ENCODE measurements at places on chromosomes 5 and 9. TPM values are rescaled to one million over a fixed set of nuclear protein-coding genes. Genes with fewer than 3 reads are reported as not detected.

DNA sequence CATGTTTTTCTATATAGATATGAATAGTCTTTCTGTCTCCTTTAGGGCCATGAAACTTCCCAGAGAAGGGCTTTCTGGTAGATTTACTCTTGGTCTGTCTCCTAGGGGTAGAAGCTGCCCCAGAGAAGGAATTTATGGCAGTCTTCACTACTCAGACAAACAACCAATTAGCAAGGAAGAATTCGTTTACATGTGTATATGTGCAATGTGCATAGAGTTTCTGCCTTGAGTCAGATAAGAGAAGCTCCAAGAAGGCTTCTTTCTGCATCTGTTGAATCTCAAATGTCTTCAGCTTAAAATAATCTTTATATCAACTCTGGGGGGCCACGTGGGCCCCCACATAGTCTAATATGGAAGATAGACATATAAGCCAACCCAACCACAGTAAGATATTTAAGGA lies 7.6 kb upstream of the CLINT1 start:
- no peak for DNase-seq

The DMRT3 gene
- total RNA-seq: 1.1 TPM

DNA sequence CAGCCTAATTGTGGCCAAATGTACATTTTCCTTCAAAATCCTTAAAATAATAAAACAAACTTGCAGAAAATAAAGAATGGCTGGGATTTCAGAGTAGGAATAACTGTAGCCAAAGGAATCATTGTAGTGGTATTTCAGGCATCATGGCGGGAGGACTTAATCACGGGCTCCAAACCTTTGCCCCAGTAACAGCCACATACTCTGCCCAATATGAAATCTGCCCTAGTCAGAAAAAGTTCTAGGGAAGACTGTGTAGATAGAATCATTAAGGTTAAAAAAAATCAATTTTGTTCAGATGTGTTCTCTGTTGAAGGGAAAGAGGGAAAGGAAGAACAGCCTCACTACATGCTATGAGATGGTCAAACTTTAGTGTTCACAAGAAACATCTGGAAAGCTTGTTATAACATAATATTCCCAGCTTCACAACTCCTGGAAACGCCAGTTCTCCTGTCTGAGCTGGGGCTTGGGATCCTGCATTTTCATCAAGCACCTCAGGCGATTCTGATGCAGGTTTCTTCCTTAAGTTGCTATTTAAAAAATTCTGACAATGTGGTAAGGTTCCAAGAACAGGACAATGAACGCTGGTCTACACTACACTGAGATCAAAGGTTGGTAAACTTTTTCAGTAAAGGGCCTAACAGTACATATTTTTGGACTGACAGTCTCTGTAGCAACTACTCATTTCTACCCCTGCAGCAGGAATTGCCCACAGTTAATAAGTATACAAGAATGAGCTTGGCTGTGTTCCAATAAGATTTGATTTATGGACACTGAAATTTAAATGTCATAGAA lies 87.9 kb downstream of the CEMIP2 start:
- DNase-seq: no peak

- no peak for DNase-seq
These were observed 145.9 kb upstream of the TLE4 start for GRCh38 chr9:79425840-79426239.

DNA sequence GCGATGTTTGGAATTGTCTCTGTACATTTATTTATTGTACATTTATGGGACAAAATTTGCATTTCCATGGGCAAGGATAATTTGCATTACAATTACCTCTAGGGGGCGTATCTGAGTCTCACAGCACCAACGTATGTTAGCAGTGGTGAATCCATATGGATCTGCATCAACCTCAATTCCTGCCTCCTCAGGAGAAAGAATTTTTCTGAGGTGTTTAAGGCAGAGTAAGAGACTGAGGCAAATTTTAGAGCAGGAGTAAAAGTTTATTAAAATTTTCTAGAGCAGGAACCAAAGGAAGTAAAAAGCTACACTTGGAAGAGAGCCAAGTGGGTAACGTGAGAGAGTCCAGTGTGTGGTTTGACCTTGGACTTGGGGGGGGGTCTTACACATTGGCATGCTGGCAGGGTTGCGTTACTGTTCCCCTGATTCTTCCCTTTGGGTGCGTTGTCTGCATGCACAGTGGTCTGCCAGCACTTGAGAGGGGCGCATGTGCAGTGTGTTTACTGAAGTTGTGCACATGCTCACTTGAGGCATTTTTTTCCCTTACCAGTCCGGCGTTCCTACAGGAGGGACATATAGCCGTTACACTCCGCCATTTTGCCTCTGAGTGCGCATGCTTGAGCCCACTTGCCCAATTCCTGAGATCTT lies 21.0 kb upstream of the RAB14 start:
- no peak for DNase-seq

DNA sequence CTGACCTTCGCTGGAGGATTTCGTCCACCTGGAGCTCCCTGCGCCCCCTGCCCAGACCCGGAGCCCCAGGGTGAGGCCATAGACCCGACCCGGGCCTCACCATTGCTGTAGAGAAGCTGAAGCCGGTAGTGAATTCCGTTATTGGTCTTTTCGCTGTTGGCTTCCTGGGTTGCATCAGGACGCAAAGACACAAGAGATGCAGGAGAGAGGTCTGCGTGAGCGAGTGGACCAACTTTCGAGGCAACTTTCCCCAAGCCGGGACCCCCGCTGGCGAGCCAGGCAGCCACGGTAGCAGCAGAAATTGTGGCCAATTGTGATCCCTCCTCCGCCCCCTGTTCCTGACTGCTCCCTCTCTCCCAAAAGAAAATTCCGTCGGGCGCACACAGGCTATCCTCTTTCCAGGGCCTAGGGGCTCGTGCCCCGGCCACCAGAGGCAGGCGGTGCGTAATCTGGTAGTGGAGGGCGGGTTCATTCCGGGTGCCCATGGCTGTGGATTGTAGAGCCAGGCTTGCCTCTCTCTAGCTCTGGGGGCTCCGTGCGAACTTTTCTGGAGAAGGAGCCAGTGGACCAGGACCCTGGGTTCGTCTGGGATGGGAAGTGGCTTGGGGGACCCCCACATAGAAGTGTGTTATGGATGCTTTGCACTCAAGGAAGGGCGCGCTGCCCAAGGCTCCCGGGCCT lies 3.3 kb downstream of the EBF1 start:
- DNase-seq: no peak

The TMEM141 gene
- total RNA-seq: 33.0 TPM

- DNase-seq: no peak
These were observed 83.1 kb downstream of the HINT1 start for GRCh38 chr5:131081913-131082488.

- DNase-seq: no peak
These were observed 137.1 kb upstream of the FSTL4 start for GRCh38 chr5:133749331-133749985.

DNA sequence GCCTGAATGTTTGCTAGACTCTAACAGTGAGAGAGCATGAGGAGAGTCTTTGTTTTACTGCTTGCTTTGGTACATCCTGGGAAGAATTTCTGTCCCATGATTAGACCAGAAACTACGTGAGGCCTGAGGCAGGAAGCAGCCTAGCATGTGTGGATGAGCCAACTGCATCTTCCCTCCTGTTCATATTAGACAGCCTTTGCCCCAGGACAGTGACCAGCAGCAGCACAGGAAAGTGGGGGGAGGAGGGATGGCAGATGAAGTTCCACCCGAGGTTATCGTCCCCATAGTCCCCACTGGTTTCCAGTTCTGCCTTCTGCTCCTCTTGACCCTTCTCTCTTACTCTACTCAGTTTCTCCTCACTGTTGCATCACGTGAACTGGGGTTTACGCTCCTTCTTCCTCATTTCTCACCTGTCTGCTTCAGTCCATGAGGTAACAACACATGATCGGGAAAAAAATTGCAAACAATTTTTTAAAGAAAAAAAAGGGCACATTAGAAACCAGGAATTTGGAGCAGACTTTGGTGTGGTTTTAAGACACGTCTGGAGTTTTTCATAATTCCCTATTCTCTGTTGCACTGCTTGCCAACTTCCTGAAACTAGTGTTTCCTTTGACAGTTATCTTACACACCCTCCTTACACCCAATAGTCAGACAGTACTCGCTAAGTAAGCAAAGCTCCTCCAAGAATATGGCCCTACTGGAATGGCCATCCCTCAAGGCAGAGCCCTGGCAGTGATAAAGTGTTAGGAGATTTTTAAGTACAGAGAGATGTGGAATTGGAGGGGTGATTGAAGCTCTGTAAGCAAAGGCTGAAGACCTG lies 84.1 kb downstream of the SNX18 start:
- no peak for DNase-seq

The LURAP1L gene
- 21.7 TPM for total RNA-seq

DNA sequence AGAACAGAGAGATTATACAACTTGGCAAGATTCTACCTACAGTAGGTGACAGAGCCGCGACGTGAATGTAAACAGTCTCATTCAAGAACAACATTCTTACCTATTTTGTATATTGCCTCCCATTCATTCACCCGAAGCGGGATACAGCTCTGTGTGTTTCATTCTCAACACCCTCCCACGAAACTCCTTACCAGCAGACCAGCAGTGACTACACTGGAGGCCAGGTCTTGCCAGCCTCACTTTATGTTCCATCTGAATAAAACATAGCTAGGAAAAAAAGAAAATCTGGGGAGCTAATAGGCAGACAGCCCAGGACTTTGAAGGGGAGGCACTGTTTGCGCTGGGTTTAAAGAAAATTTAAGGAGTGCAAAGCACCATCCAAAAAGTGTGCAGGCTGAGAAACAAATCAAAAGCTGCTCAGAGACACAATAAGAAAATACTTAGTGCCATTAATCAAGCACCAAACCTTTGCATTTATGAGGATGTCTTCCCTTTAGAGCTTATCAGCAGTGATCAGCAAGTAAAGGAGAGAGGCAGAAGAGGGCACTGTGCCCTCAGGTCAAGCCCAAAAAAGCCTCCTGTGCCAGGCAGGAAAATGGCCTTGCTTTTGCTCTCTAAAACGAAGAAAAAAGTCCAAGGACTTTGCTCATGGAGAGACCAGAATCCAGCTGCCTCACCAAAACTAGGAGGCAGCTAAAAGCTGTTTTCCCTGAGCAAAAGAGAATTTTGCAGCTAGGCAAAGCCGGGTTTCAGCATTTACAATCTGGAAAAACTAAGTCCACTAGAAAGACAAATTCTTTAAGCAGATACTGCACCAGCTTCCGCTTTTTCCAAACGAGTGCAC lies 295.1 kb downstream of the BNC2 start:
- no peak for DNase-seq

The RNF208 gene
- 5.9 TPM for total RNA-seq

Data from mesenteric fat pad (tissue), 1 donor.